Metanephros (tissue), 2 donors: ENCODE measurements at places on chromosomes 6 and 20. TPM values are rescaled to one million over a fixed set of nuclear protein-coding genes. Genes with fewer than 3 reads are reported as not detected.

LPIN3 gene
- total RNA-seq, result 14.1 TPM

SLC29A1 gene
- total RNA-seq, result 49.7 TPM

MACROD2 gene
- total RNA-seq, result 19.9 TPM

LST1 gene
- 12.3 TPM for total RNA-seq

ZC3H12D gene
- total RNA-seq, result 1.3 TPM

LTB gene
- 3.1 TPM for total RNA-seq

DNAJC5 gene
- 31.4 TPM for total RNA-seq

ITPR3 gene
- total RNA-seq, result 13.8 TPM

CYP24A1 gene
- total RNA-seq, result 3.3 TPM

GSTA3 gene
- not detected for total RNA-seq
